ENCODE measurements at places on chromosomes 2 and 18.

- no peak for DNase-seq
Observed at GRCh38 chr2:39107156-39107555, 13.7 kb downstream of the SOS1 start.

GRCh38 chr2:5975401-5975800 is 283.2 kb downstream of the SOX11 start:
- no peak for DNase-seq

GRCh38 chr2:227377467-227378351 is 1.4 kb downstream of the TM4SF20 start:
- no peak for DNase-seq

GRCh38 chr2:6896930-6897759 is 19.6 kb downstream of the RSAD2 start:
- DNase-seq, result no peak

DNA sequence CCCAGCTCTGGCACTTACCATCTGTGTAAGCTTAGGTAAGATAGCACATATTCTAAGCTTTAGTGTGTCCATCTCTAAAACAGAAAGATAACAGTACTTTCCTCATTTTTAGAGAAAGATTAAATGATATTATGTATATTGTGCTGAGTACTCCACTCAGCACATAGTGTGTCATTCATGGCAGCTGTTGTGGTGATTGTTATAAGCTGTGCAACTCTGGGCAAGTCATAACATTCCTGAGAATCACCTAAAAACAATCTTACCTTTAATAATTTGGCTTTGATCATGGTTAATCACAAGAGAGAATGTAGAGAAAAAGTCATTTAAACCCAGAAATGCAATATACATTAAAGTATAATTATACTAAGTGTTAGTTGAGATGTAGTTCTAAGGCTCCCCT is 391.5 kb downstream of the GALNT13 start:
- no peak for DNase-seq

- peak; percentile 68 for DNase-seq
Observed at GRCh38 chr2:60882971-60883753, 1.8 kb downstream of the REL start.

- DNase-seq, result no peak
Observed at GRCh38 chr2:165582409-165582808, 112.9 kb downstream of the CSRNP3 start.

Measured in activated effector memory CD4-positive, alpha-beta T cell treated with anti-CD3 and anti-CD28 coated beads, Interleukin-2, amount 50 U/mL, for 16 hours (primary cell).